ENCODE measurements at places on chromosomes 3 and 15. TPM values are rescaled to one million over a fixed set of nuclear protein-coding genes. Genes with fewer than 3 reads are reported as not detected.

The XCR1 gene
- not detected for total RNA-seq

The ADGRG7 gene
- not detected for total RNA-seq

The TERC gene
- 179 TPM for total RNA-seq

The GATA2 gene
- 5.1 TPM for total RNA-seq

The ATP6V1A gene
- total RNA-seq = 36.9 TPM

The PLSCR2 gene
- total RNA-seq = not detected

The IMPG2 gene
- total RNA-seq = 0.20 TPM

The CELF6 gene
- total RNA-seq = 1.3 TPM

The ZNF621 gene
- total RNA-seq = 9.4 TPM

The PLA2G4D gene
- not detected for total RNA-seq

The MKRN3 gene
- total RNA-seq = 0.37 TPM

The GUCA1C gene
- not detected for total RNA-seq

The ZCWPW2 gene
- total RNA-seq = 0.68 TPM

The RLBP1 gene
- not detected for total RNA-seq

The ADPRH gene
- total RNA-seq = 0.49 TPM

The TMEM115 gene
- total RNA-seq = 65.7 TPM

The DUOXA1 gene
- not detected for total RNA-seq

The CCDC39 gene
- total RNA-seq = not detected
